ENCODE measurements at places on chromosomes 1 and 21.

DNA sequence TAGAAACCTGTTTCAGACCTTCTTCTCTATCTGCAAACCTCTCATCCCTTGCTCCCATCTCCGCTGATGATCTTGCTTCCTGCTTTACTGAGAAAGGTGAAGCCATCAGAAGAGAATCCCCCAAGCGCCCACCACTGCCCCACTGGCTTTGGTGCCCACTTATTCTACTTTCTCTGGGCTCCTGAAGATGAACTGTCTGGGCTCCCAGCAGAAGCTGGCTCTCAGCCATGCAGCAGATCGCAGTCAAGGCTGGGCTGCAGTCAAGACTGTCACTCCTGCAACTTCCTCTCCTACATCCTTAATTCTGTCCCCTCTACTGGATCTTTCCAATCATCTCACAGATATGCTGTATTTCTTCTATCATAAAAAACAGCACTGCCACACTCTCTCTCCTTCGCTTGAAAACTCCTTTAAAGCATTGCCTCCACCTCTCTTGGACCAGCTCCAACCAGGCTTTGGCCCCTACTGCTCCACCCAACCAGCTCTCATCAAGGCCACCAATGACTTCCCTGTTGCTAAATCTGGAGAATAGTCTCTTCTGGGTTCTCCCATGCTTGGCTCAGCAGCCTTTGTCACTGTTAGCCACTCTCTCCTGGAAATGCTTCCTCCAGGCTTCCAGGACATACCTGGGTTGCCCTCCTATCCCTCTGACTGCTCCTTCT is 25.8 kb downstream of the TRIM62 start:
- no peak for DNase-seq

DNA sequence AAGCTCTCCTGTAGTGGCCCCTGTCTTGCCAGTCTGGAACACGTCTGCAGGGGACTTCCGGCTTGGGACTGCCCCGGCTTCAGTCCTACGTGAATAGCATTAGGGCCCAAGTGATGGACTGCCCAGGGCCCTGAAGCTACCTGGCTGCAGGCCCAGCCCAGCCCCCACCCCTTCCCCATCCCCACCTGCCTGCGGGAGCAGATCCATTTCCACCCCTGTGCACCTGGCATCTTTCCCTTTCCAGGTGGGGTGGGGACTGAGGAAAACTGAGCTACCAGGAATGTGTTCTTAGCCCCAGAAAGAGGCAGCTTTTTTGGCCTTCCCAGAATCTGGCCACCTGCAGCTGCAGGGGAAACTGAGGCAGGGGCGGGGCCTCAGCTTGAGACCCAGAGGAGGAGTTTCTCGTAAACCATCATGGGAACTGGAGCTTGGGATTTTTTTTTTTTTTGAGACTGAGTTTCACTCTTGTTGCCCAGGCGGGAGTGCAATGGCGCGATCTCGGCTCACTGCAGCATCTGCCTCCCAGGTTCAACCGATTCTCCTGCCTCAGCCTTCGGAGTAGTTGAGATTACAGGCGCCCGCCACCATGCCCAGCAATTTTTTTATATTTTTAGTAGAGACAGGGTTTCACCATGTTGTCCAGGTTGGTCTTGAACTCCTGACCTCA is 3.2 kb downstream of the EDN2 start:
- DNase-seq: no peak

- DNase-seq: no peak
Measured at GRCh38 chr1:239428120-239428710, 41.8 kb downstream of the CHRM3 start.

DNA sequence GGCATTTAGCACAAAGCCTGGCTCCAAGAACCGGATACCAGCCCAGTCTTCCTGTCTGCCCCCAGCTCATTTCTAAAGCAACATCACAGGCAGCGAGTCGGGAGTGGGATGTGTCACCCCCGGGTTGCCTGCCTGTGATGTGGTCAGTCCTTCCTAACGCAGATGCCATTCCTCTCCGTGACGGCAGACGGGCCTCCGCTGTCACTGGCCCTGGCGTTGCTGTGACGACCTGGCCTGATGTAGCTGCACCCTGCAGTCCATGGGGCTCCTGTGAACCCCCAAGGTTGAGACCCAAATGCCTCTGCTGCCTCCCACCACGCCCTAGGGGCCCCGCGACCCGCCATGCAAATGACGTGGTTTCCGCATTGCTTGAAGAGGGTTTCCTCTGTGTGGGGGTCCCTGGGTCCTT is 12.3 kb downstream of the TNFRSF1B start:
- DNase-seq: no peak

- no peak for DNase-seq
Measured at GRCh38 chr1:30633294-30633693, 90.1 kb downstream of the MATN1 start.

DNA sequence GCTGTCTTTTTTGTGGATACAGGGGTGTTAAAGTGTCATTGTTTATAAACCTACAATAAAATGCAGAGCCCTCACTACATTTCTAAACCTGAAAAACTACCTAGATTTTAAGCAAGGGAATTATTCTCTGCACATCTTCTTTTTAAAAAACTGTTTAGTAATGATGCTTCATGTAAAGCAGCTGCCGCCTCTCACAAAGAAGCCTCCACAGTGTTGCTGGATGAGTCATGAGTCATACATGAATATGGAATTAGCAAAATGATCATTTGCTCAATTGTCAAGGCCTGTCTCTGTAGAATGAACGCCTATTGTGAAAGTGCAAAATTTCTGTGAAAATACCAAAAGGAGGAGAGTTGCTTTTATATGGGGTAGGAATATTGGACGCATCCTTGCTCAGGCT is 259.5 kb upstream of the CHRM3 start:
- no peak for DNase-seq

- DNase-seq: no peak
Measured at GRCh38 chr1:225426395-225427234, 1.2 kb downstream of the LBR start.

DNA sequence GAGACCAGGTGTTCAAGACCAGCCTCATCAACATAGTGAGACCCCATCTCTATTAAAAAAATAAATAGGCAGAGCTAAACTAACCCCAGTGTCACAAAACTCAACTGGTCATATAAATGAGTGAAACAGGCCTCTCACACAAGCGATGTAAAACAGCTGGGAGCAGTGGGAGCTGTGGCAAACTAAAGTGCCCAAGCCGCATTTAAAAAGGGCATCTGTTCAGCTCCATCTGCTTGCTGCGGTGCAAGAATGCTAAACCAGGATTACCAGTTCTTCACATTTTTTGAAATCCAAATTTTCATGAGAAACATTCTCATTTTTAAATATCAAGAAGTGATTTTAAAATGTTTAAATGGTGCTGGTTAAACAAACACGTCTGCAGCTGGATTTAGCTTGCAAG is 50.0 kb upstream of the WNT2B start:
- peak; percentile 23 for DNase-seq

DNA sequence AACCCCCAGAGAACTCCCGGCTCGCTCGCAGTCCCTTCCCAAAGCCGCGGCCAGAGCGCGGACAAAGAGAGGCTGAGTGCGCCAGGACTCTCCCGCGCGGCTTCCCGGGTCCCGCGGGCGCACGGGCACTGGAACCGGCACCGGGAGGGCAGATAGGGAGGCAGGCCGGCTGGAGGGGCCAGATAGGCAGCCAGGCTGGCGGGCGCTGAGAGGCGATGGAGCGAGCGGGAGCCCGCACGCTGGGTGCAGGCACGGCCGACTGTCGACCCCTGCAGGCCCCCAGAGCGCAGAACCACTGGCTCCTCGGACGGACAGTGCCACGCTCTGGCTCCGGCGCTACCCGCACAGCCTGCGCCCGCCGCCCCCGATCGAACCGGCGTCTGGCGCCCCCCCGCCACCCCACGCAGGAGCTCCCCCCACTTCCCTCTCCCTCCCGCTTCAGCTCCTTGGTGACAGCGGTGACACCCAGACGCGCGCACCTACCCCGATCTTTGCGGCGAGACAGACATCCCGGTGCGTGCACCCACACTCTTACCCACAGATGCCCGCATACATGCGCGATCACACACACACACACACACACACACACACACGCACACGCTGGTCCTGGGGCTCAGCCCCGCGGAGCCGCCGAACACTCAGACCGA is 534 bp downstream of the SLC6A9 start:
- DNase-seq: peak; percentile 49

GRCh38 chr1:181366910-181367309 is 116.4 kb upstream of the CACNA1E start:
- DNase-seq: no peak

- DNase-seq: peak; percentile 58
Measured at GRCh38 chr1:54887665-54888071, 673 bp upstream of the DHCR24 start.

GRCh38 chr1:187645651-187646050 is 816.9 kb downstream of the PLA2G4A start:
- DNase-seq: peak; percentile 63

- DNase-seq: no peak
Measured at GRCh38 chr1:222785529-222785928, 29.3 kb upstream of the DISP1 start.

- no peak for DNase-seq
Measured at GRCh38 chr1:93694039-93694438, 12.4 kb upstream of the BCAR3 start.

GRCh38 chr1:4428711-4429110 is 225.7 kb upstream of the AJAP1 start:
- no peak for DNase-seq

DNA sequence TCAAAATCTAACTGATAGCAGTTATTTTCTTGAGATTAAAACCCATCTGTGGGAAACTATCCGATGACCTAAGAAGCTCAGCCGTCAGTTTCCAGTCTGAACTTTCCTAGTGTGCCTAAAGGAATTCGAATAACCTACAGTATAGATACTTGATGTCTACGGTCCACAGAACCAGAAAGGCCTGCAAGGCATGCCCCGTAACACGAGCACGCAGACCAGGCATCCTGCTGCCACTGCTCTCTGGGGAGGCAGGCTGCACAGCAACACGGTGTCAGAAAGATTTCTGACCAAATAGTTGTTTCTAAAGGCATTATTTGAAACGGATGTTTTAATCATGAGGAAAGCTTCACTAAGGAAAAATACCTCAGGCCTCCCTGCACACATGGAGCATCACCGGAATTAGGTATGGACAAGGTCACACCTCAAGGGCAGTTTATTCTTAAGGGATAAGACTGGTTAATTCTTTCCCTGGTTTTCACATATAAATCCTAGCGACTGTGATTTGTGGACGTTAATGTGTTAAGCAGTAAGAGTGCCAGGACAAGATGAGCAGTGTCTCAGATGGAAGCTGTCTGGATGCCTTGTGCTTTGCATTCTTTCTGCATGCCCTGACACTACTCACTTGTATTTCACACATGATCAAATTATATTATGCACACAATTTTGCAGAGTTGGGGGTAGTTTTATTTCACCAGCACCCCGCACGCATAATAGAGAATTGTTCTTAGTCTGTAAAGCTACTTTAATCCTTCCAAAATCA is 49.0 kb upstream of the NADK start:
- no peak for DNase-seq

- DNase-seq: no peak
Measured at GRCh38 chr1:10724511-10724910, 71.9 kb downstream of the CASZ1 start.

DNA sequence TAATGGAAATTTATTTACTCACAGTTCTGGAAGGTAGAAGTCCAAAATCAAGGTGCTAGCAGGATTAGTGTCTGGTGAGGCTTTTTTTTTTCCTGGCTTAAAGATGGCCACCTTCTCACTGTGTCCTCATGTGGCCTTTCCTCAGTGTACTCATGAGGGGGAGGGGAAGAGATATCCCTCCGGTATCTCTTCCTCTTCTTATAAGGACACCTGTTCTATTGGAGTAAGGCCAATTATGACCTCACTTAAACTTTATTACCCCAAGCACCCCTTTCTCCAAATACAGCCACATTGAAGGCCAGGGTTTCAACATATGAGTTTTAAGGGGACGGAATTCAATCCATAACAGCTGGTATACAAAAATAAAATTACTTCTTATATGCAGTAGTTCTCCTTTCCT is 203.7 kb upstream of the C1orf87 start:
- no peak for DNase-seq

Data from NCI-H1694 (cell line).